Activated CD4-positive, alpha-beta T cell treated with anti-CD3 and anti-CD28 coated beads, Interleukin-2, amount 50 U/mL, for 4 hours (primary cell): ENCODE measurements at places on chromosomes 16 and 17.

- no peak for DNase-seq
Measured at GRCh38 chr16:75535211-75535843, 581 bp downstream of the CHST5 start.

GRCh38 chr17:43909537-43910231, 2.3 kb upstream of the MPP2 start:
- no peak for DNase-seq

DNA sequence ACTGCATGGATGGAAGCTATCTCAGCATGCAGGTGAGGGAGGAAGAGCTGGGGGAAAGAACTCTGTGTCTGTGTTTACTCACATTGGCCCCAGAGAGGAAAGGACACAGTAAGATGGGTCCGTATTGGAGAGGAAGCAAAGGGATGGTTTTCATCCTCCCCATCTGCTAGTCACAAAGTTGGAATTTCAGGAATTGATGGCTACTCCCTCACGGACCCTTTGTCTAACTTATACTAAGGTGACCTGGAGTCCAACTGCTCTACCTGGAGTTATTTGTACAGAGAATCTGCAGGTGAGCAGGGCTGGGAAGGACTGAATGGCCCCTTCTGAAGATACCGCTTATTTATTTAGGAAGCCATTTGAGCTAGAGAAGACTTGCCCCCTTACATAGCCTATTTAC, 55.1 kb downstream of the WNT3 start:
- no peak for DNase-seq

DNA sequence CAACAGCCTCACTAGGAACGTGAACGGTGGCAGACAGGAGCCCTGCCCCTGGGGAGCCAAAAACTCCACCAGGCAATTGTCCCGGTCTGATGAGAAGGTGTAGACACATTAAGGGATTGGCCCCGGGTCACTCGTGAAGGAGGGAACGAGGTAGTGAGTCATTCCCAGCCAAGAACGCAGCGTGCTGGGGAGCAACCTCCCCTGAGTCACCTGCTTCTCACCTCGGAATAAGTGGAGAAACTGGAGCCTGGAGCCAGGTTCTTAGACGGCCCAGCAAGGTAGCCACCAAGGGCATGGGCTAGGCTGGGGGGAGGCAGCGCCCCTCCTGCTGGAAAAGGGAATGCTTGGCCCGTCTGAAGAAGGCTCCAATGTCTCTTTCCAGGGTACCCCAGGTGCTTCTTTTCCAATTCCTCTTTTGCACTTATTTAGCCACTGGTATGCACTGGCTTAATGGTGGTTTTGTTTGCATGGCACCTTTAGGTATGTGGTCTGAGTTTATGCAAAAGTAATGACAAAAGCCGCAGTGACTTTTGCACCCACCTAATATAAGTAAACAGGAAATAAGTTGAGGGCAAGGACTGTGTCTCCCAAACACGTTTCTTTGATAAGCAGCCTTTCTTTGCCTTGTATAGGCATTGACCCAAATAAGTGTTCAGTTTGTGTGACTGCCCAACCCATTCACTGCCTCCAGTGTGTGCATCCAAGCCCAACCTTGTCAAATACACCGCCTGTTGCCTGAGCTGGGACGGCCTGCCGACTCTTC, 1.8 kb upstream of the HELZ start:
- peak; percentile 29 for DNase-seq
